ENCODE measurements at places on chromosomes 1 and 21. TPM values are rescaled to one million over a fixed set of nuclear protein-coding genes. Genes with fewer than 3 reads are reported as not detected.

DNA sequence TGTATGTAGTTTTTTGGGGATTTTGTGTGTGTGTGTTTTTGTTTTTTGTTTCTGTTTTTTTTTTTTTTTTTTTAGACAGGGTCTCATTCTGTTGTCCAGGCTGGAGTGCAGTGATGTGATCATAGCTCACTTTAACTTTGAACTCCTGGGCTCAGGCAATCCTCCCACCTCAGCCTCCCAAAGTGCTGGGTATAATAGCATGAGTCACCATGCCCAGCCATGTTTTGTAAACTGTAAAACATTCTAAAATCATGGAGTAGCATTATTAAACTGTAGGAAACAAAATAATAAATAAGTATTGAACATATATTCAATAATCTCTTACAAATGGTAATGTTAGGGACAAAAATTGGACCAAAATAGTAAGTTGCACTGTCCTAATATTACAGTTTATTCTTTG lies 124.0 kb downstream of the FAF1 start:
- DNase-seq, result no peak
- no peak overlapping the region for H3K27ac ChIP-seq
- no peak overlapping the region for H3K4me3 ChIP-seq
- H3K4me1 ChIP-seq, result no peaks in the 10 kb centered on the region

GRCh38 chr1:27557596-27558340 lies 46.2 kb downstream of the AHDC1 start:
- DNase-seq, result peak; percentile 83
- H3K27ac ChIP-seq, result peak overlapping the region; percentile 36
- no peaks in the 10 kb centered on the region for H3K27me3 ChIP-seq
- peaks cover 30% of the 10 kb centered on the region for H3K4me1 ChIP-seq
- H3K4me3 ChIP-seq, result no peak overlapping the region
- H3K36me3 ChIP-seq, result peaks cover 17% of the 10 kb centered on the region

The PLPPR4 gene
- total RNA-seq, result 0.32 TPM

- H3K27me3 ChIP-seq, result no peaks in the 10 kb centered on the region
- no peaks in the 10 kb centered on the region for H3K4me1 ChIP-seq
- peak overlapping the region; percentile 90 for H3K4me3 ChIP-seq
- no peak for DNase-seq
- no peaks in the 10 kb centered on the region for H3K36me3 ChIP-seq
These were observed 1.4 kb downstream of the B3GALNT2 start for GRCh38 chr1:235502601-235503402.

- peak; percentile 68 for DNase-seq
- peak overlapping the region; percentile 95 for H3K4me3 ChIP-seq
- no peaks in the 10 kb centered on the region for H3K27me3 ChIP-seq
- peaks cover 17% of the 10 kb centered on the region for H3K36me3 ChIP-seq
- H3K27ac ChIP-seq, result peak overlapping the region; percentile 5
- H3K4me1 ChIP-seq, result peaks cover 3% of the 10 kb centered on the region
These were observed 836 bp upstream of the PRCC start for GRCh38 chr1:156766298-156767100.

The EEIG2 gene
- 12.1 TPM for total RNA-seq

DNA sequence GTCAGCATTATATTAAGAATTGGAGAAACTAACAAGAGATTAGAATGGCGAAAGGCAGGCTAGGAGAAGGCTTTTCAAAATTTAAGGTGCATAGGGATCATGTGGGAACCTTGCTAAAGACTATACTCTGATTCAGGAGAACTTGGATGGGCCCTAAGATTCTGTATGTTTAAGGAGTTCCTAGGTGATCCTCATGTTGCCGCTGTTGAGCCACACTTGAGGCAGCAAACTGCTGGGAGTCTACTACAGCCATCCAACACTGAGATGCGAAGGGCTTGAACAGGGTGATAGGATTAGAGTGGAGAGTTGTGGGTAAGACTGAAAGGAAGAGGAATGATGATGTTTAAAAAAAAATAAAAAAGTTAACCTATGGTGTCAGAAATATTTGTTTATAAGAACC lies 1013.2 kb downstream of the MRPL39 start:
- peak; percentile 54 for DNase-seq
- H3K4me1 ChIP-seq, result no peaks in the 10 kb centered on the region
- no peak overlapping the region for H3K27ac ChIP-seq
- no peaks in the 10 kb centered on the region for H3K27me3 ChIP-seq
- H3K4me3 ChIP-seq, result no peak overlapping the region
- no peaks in the 10 kb centered on the region for H3K36me3 ChIP-seq

- H3K4me3 ChIP-seq, result no peak overlapping the region
- DNase-seq, result no peak
- no peak overlapping the region for H3K27ac ChIP-seq
- no peaks in the 10 kb centered on the region for H3K27me3 ChIP-seq
These were observed 1.7 kb upstream of the CLDN14 start for GRCh38 chr21:36481639-36482038.

The MATN1 gene
- 0.18 TPM for total RNA-seq

The S100A13 gene
- 260 TPM for total RNA-seq

GRCh38 chr1:173267453-173267945 lies 60.4 kb upstream of the TNFSF4 start:
- H3K27ac ChIP-seq, result no peak overlapping the region
- H3K4me1 ChIP-seq, result peaks cover 6% of the 10 kb centered on the region
- no peak for DNase-seq
- H3K27me3 ChIP-seq, result no peaks in the 10 kb centered on the region
- no peak overlapping the region for H3K4me3 ChIP-seq

DNA sequence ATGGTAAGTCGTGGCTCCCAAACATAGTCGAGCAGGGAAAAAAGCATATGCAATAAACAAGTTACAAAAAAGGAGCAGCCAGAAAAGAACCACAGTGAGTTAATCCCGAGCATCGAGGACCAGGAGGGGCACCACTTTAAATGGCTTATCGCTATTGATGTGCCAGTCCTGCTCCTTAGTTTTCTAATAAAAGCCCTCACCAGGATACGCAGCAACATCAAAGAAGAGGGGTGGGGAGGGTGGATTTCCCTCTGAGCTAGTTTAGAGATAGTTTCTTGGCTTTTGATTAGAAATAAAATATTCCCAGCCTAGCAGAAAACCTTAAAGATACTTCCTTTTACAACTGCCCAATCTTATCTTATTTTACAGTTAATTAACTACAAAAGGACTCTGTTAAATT lies 170.4 kb downstream of the GABPA start:
- H3K4me3 ChIP-seq, result no peak overlapping the region
- DNase-seq, result no peak
- no peaks in the 10 kb centered on the region for H3K27me3 ChIP-seq

The KCNK1 gene
- total RNA-seq, result 50.1 TPM

DNA sequence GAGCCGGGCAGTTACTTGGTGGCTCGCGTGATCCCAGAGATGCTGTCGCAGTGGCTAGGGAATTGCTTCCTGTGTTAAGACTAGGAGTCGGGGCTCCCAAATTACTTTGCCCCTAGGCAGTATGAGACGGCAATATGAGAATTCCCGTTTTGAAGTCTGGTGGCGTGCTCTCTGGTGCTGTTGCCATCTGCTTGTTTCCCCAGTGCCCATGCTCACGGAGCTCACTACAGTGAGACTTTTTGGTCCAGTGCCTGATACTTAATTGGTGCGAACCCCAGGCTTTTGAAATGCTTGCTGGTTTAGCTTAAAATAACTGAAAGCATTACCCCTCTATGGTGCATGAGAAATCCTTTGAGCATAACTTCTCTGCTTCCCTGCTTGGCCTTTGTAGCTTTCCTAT lies 22.3 kb downstream of the AGT start:
- H3K27me3 ChIP-seq, result no peaks in the 10 kb centered on the region
- H3K4me1 ChIP-seq, result no peaks in the 10 kb centered on the region
- H3K4me3 ChIP-seq, result no peak overlapping the region
- no peak for DNase-seq
- H3K27ac ChIP-seq, result no peak overlapping the region
- peaks cover 58% of the 10 kb centered on the region for H3K36me3 ChIP-seq

GRCh38 chr21:28152732-28153131 lies 839.9 kb downstream of the LTN1 start:
- H3K36me3 ChIP-seq, result no peaks in the 10 kb centered on the region
- no peaks in the 10 kb centered on the region for H3K27me3 ChIP-seq
- DNase-seq, result no peak
- H3K4me1 ChIP-seq, result no peaks in the 10 kb centered on the region

- H3K4me3 ChIP-seq, result no peak overlapping the region
- no peak for DNase-seq
- H3K4me1 ChIP-seq, result no peaks in the 10 kb centered on the region
- no peaks in the 10 kb centered on the region for H3K27me3 ChIP-seq
- no peak overlapping the region for H3K27ac ChIP-seq
- H3K36me3 ChIP-seq, result no peaks in the 10 kb centered on the region
These were observed 57.7 kb upstream of the ZC3H11B start for GRCh38 chr1:219670426-219671149.

GRCh38 chr1:186575348-186575747 lies 104.9 kb downstream of the PTGS2 start:
- no peaks in the 10 kb centered on the region for H3K36me3 ChIP-seq
- H3K27me3 ChIP-seq, result no peaks in the 10 kb centered on the region
- DNase-seq, result no peak
- no peak overlapping the region for H3K4me3 ChIP-seq
- H3K4me1 ChIP-seq, result no peaks in the 10 kb centered on the region

The CTTNBP2NL gene
- total RNA-seq, result 33.1 TPM

The DRAXIN gene
- total RNA-seq, result 5.1 TPM

DNA sequence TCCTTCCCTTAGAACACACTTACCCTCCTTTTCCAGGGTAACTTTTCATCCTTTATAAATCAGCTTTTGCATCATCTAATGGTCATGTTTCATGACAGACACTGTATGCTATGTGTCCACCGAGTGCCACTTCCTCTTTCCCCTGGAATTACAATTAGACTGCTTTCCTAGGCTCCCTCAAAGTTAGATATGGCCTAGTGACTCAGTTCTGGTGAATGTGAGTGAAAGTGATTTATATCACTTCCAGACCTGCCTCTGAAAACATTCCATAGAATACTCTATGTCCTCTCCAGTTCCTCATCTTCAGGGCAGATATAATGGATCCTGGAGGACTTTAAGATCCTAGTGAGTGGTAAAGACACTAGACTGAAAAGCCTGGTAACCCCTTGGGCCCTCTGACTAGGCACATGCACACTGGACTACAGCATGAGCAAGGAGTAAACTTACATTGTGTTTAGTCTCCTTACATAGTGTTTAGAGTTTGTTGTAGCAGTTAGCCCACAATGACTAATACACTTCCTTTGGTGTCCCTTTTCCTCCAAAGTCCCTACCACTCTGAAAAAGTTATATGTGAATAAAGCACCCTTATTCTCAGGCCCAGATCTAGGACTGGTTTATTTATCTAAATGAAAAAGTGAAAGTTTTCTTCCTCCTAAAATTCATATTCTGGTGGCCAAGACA lies 59.3 kb downstream of the GPR88 start:
- no peak overlapping the region for H3K4me3 ChIP-seq
- H3K36me3 ChIP-seq, result no peaks in the 10 kb centered on the region
- DNase-seq, result no peak
- no peaks in the 10 kb centered on the region for H3K27me3 ChIP-seq
- H3K27ac ChIP-seq, result no peak overlapping the region

The COL11A1 gene
- total RNA-seq, result 8.2 TPM

The SPRR2G gene
- not detected for total RNA-seq

GRCh38 chr1:33165809-33166208 lies 16.0 kb downstream of the TRIM62 start:
- no peaks in the 10 kb centered on the region for H3K36me3 ChIP-seq
- no peaks in the 10 kb centered on the region for H3K27me3 ChIP-seq
- no peak overlapping the region for H3K27ac ChIP-seq
- H3K4me1 ChIP-seq, result no peaks in the 10 kb centered on the region
- no peak for DNase-seq

GRCh38 chr1:27535386-27535785 lies 45.4 kb upstream of the WASF2 start:
- no peak overlapping the region for H3K27ac ChIP-seq
- H3K4me3 ChIP-seq, result no peak overlapping the region
- no peak for DNase-seq
- no peaks in the 10 kb centered on the region for H3K27me3 ChIP-seq
- H3K4me1 ChIP-seq, result peaks cover 28% of the 10 kb centered on the region
- peaks cover 17% of the 10 kb centered on the region for H3K36me3 ChIP-seq

The CCDC30 gene
- 6.2 TPM for total RNA-seq

- H3K27ac ChIP-seq, result no peak overlapping the region
- H3K36me3 ChIP-seq, result no peaks in the 10 kb centered on the region
- H3K4me3 ChIP-seq, result no peak overlapping the region
- no peaks in the 10 kb centered on the region for H3K27me3 ChIP-seq
- no peak for DNase-seq
These were observed 274.4 kb downstream of the HHAT start for GRCh38 chr1:210603123-210603522.

DNA sequence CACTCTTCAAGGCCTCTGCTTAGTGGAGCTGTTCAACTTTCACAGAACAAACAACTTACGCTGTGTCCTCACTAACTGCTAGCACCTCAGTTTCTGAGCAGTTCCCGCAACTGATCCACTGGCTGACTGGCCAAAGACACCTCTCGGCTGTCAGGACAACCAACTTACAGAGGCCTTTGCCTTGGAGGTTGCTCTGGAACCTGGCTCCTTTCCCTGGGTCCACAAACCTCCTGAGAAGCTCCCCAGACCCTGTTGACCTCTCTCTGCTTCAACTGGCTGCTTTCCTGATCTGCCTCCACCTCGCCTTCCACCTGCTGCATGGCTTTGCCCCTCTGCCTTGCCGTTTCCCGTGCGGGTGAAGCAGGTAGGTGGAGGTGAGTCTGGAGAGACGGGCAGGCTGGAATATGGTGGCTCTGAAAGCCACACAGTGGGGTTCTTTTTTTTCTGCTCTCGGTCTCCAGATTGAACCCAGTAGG lies 13.0 kb downstream of the BTBD19 start:
- H3K27ac ChIP-seq, result no peak overlapping the region
- no peaks in the 10 kb centered on the region for H3K4me1 ChIP-seq
- peak; percentile 50 for DNase-seq
- no peaks in the 10 kb centered on the region for H3K27me3 ChIP-seq

The FTCD gene
- total RNA-seq, result 4.6 TPM

DNA sequence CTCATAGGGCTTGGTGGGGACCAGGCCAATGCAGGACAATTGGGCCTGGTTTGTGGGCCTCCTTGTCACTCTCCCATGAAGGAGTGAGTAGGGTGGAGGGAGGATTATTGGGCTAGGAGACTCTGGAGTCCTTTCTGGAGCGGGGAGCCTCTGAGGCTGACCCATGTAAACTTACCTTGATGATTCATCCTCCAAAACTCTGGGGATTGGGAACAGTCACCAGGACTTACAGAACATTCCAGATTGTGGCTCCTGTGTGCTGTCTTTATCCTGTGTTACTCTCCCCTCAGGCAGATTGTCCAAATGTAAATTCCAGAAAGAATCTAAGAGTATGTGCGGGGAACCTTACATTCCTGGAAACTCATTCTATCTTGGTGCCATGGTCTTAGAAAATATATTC lies 197.6 kb downstream of the CAMTA1 start:
- no peaks in the 10 kb centered on the region for H3K4me1 ChIP-seq
- DNase-seq, result no peak
- no peaks in the 10 kb centered on the region for H3K36me3 ChIP-seq
- no peak overlapping the region for H3K4me3 ChIP-seq
- H3K27me3 ChIP-seq, result no peaks in the 10 kb centered on the region

DNA sequence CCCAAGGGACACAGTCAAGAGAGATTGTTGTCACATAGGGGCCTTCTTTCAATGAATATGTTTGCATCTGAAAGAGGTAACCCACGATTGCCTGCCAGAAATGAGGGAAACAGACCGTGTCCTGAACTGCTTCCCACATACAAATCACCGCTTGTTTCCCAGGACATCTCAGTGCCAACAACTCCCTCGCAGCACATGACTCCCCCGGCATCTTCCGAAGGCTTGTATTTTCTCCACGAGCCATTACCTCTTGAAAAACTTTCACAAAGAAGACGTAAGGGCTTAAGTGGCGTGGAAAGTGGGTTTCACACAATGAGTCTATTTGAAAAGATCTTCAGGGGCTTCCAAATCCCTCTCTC lies 31.6 kb upstream of the PDE9A start:
- peak overlapping the region; percentile 64 for H3K27ac ChIP-seq
- no peaks in the 10 kb centered on the region for H3K36me3 ChIP-seq
- H3K4me1 ChIP-seq, result peaks cover 4% of the 10 kb centered on the region
- DNase-seq, result no peak

Measured in endodermal cell (in vitro differentiated cells).